Choroid plexus epithelial cell (primary cell): ENCODE measurements at places on chromosomes 2 and 18.

- no peak for DNase-seq
These were observed 164.9 kb upstream of the LRRTM1 start for GRCh38 chr2:80469428-80469827.

GRCh38 chr2:11241412-11242203 is 86.3 kb downstream of the SLC66A3 start:
- no peak for DNase-seq

DNA sequence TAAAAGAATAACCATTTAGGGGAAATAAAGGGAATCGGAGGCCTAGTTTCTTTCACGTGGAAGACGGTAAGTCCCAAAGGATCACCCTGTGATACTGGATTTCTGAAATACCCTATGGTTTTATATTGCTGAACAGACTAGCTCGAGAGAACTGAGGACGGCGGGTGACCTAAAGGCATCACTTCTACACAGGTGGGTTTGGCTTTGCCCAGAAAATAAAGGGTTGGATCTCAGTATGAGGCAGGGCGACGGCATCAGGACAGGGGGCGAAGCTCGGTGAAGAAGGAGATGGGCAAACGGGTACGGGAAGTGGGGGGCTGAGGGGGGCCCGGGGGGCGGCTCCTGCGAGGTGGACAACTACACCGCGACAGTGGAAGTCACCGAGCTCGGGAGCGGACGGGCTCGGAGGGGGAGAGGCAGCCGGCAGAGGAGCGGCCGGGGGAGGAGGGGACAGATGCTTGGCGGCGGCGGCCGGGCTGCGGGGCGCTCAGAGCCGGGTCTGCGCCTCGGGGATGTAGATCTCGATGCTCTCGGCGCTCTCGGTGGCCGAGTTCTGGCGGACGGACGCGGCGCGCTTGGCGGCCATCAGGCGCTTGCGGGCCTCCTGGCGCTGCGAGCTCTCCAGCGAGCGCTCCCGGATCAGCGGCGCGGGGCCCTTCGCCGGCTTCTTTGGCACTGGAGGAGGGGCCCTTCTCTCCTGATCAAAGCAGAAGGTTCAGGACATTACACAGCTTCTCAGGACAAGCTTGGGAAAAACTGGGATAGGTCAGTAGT is 48.9 kb downstream of the TGIF1 start:
- peak; percentile 44 for DNase-seq

DNA sequence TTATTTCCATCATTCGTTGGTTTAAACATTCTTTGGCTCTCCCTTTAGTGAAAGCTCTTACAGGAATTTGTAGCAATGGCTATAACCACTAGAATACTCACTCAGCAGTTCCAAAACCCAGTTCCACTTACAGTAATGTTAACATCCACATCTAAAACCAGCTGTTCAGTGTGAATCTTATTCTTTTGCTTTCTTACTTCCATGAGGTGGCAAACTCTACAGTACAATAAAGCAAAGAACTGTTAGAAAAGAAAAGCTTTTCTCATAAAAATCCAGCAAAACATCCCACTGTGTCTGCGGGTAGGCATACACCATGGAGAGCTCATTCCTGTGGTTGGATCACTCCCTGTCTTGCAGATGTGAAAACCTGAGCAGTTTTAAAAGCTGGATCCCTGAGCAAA is 147.1 kb downstream of the ARHGAP28 start:
- DNase-seq = peak; percentile 83

- DNase-seq = no peak
These were observed 38.0 kb downstream of the VSNL1 start for GRCh38 chr2:17578466-17578928.

GRCh38 chr2:232481322-232482140 is 6.1 kb downstream of the ECEL1 start:
- no peak for DNase-seq

GRCh38 chr2:61938511-61938910 is 33.0 kb downstream of the COMMD1 start:
- no peak for DNase-seq

DNA sequence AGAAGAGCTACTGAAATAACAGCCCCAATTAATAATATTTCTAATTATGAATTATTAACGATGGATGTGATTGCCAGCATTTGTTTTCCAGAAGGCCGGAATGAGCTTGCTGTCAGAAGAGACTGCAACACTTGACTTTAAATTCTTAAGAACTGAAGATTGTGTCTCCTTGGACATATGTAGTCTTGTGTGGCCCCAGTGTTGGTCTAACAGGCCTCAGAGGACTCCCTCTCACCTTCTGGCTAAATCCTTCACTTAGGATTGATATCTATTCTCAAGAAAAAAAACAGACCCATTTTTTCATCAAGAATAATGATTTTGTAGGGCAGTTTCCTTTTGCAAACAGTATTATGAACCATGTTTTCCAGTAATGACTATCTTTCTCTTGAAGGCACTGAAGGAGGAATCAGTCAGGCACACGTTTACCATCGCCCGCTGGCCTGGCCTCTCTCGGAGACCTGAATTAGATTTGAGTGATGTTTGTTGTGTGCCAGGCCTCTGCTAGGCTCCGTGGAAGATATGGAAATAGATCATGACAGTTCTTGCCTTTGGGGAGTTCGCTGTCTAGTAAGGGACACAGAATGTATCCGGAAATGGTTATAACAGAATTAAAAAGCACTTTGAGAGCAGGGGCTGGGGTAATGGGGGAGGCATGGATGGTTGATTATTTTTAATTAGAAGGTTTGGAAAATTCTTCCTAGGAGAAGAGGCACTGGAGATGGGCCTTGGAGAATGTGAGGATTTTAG is 258.0 kb downstream of the MYCN start:
- DNase-seq = no peak

- DNase-seq = peak; percentile 72
These were observed 586.5 kb upstream of the SLC8A1 start for GRCh38 chr2:41038408-41038807.

DNA sequence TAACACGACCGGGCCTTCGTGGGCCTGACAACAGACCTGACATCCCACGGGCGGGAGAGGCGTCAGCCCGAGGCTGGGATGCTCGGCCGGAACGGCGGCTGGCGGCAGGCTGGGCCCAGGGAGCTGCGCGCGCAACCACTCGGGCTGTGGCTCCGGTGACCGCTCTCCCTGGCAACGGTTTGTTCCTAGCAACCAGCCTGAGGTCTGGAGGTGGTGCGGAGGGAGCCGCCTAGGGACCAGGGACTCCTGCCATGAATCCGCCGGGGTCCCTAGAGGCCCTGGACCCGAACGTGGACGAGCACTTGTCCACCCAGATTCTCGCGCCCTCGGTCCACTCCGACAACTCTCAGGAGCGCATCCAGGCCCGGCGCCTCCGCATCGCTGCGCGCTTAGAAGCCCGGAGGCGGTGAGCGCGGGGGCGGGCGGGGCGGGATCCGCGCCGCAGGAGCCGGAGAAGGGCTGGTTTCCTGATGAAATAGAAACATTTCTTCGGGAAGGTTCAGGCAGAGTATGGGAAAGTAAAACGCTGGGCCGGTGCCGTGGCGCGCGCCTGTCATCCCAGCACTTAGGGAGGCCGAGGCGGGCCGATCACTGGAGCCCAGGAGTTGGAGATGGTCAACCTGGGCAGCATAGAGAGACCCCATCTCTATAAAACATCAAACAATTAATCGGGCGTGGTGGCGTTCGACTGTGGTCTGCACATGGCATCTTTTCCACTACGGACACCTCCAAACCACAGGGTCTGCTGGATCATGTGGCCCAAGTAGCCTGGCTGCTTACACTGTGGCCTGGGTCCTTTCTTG is at the start of gene DRC1:
DRC1 (plus strand) TSS at position 182 of the 803 bp plus-strand sequence; CDS start at position 252, 70 bp downstream.
- peak; percentile 81 for DNase-seq
